ENCODE measurements at places on chromosomes 2 and 18. TPM values are rescaled to one million over a fixed set of nuclear protein-coding genes. Genes with fewer than 3 reads are reported as not detected.

VAMP5 gene
- total RNA-seq, result not detected

SLC11A1 gene
- total RNA-seq, result 0.17 TPM

PCARE gene
- total RNA-seq, result not detected

FLACC1 gene
- total RNA-seq, result 5.9 TPM

ANXA4 gene
- 51.1 TPM for total RNA-seq

PRSS56 gene
- not detected for total RNA-seq

WDR33 gene
- 31.7 TPM for total RNA-seq

ADD2 gene
- total RNA-seq, result 16.0 TPM

MYCN gene
- not detected for total RNA-seq

PER2 gene
- total RNA-seq, result 13.0 TPM

ARMC9 gene
- 23.4 TPM for total RNA-seq

HOXD8 gene
- total RNA-seq, result 1.9 TPM

TRIM43 gene
- total RNA-seq, result not detected

BMP10 gene
- total RNA-seq, result not detected

SERPINB11 gene
- total RNA-seq, result not detected

PSMD1 gene
- 208 TPM for total RNA-seq

DES gene
- total RNA-seq, result not detected

OSBPL1A gene
- total RNA-seq, result 39.7 TPM

FBXO41 gene
- total RNA-seq, result 7.7 TPM

C2orf92 gene
- total RNA-seq, result 3.3 TPM

C18orf54 gene
- total RNA-seq, result 10.5 TPM

VIL1 gene
- 0.26 TPM for total RNA-seq

MFSD6 gene
- 23.0 TPM for total RNA-seq

LYG2 gene
- not detected for total RNA-seq

MCEE gene
- 10.9 TPM for total RNA-seq

APCDD1 gene
- total RNA-seq, result not detected

IL1F10 gene
- total RNA-seq, result not detected

RPRM gene
- 1.4 TPM for total RNA-seq

ARHGAP28 gene
- total RNA-seq, result 10.0 TPM

SLC38A11 gene
- 0.36 TPM for total RNA-seq

IL36RN gene
- total RNA-seq, result not detected

EVA1A gene
- 70.8 TPM for total RNA-seq

CXCR1 gene
- not detected for total RNA-seq

MZT2B gene
- total RNA-seq, result 502 TPM
